ENCODE measurements at places on chromosomes 13 and 19.

GRCh38 chr19:30047432-30047831 is 105.4 kb downstream of the URI1 start:
- no peak for DNase-seq

DNA sequence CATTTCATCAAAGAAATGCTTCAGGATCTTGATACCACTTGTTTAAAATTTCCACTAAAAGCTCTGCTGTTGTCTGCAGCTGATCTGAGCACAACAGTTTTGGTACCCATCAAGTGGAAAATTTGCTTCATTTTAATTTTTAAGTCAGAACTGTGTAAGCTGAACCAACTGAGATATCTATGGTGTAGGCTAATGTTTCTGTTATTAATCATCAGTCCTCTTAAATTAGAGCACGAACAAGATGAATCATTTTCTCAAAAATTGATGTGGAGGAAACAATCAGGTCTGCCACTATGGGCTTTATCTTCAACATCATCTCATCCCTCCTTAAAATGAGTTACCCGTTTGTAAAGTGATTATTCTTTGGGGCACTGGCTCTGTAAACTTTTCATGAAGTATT is 221.5 kb upstream of the NBEA start:
- DNase-seq = no peak

GRCh38 chr19:43526884-43527859 is at the start of gene ETHE1:
ETHE1 (minus strand) TSS chr19:43527201; CDS start chr19:43527177, 24 bp downstream.
- peak; percentile 89 for DNase-seq

DNA sequence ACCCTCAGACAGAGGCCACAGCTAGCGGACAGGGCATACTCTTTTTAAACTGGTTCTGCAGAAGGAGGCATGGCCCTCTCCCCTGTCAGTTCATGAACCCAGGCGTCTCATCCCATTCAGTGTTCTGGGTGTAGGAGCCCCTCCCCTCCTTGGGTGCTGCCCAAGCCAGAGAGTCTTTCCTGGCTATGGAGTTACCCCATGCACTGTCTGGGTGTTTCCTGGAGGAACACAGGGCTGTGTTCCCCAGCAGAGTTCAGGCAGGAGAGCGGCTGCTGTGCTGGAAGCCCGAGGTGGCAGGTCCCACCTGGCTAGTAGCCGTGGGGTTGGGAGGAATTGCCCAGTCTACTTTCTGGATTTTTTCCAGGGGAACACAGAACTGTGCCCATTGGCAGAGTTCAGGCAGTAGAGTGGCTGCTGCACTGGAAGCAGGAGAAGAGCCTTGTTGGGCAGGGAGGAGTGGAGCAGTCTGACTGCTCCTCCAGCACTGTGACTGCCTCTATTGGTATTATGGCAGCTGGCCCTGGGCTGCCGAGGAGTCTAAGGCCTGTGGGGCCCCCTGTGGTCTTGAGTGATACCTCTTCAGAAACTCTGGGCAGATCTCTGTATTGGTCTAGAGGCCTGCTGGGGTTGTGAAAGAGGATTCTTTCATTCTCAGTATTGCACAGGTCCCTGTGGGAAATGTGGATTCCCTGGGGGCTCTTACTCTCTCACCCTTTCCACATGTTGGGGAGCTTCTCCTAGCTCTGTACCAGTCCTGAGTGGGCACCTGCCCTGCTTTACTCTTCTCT is 168.3 kb downstream of the PCDH20 start:
- DNase-seq = no peak

GRCh38 chr13:33109801-33110200 is 93.6 kb downstream of the KL start:
- no peak for DNase-seq

GRCh38 chr13:106286811-106287210 is 248.7 kb downstream of the EFNB2 start:
- DNase-seq = no peak

- DNase-seq = no peak
Observed at GRCh38 chr13:99074693-99075092, 96.8 kb upstream of the DOCK9 start.

GRCh38 chr19:31572976-31573298 is 223.7 kb upstream of the TSHZ3 start:
- DNase-seq = no peak

DNA sequence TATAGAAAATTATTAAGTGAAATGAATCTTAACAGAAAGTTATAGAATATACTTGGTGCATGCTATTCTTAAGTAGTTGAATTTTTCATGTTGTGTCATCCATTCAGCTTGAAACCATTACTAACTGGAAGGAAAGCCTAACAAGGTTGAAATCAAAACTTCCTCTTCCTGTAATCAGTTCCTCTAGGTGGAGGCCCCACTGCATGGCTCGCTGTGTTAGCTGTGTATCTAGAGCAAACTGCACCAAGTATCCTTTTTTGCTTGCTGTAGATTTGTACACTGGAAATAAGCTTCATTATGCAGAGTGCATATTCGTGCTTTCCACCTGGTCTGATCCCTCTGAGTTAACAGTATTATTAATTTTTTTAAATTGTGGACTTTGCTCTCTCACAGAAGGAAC is 1146.1 kb downstream of the EFNB2 start:
- no peak for DNase-seq

DNA sequence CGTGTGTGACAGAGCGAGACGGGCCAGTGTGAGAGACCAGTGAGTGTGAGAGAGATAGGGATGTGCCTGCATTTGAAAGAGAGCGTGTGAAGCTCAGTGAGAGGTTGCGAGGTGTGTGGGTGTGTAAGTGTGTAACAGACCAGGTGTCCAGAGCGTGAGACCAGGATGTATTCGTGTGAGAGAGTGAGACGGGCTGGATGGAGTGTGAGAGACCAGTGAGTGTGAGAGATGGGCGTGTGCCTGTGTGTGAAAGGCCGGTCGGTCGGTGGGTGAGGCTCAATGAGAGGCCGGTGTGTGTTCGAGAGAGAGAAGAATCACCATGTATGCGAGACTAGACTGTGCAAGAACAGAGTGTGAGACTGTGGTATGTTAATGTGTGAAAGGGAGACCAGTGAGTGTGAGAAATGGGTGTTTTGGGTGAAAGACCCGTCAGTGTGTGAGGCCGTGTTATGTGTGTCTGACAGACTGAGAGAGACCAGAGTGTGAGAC is 679 bp downstream of the ZNF471 start:
- DNase-seq = no peak

- peak; percentile 67 for DNase-seq
Observed at GRCh38 chr19:45591004-45591637, 6.5 kb upstream of the OPA3 start.

GRCh38 chr19:2164020-2164998 is 576 bp downstream of the DOT1L start:
- no peak for DNase-seq

GRCh38 chr19:4523306-4524110 is 5.2 kb upstream of the PLIN4 start:
- DNase-seq = peak; percentile 66

DNA sequence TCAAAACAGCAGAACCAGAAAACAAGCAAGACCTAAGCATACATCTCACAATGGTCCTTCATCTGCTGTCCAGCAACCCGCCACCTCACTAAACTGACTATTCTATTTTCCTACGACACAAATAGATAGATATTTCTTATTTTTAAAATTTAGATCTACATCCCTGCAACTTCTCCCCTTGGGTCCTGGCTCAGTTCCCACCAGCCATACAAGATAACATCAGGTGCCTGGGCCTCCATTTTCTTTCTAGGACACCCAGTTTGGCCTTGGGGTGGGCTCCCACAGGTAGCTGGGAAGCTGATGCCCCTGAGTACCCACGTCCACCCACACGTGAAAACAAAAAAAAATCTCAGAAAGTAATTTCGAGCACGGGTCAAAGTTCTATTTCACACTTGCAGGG is 47.6 kb downstream of the TGDS start:
- no peak for DNase-seq

DNA sequence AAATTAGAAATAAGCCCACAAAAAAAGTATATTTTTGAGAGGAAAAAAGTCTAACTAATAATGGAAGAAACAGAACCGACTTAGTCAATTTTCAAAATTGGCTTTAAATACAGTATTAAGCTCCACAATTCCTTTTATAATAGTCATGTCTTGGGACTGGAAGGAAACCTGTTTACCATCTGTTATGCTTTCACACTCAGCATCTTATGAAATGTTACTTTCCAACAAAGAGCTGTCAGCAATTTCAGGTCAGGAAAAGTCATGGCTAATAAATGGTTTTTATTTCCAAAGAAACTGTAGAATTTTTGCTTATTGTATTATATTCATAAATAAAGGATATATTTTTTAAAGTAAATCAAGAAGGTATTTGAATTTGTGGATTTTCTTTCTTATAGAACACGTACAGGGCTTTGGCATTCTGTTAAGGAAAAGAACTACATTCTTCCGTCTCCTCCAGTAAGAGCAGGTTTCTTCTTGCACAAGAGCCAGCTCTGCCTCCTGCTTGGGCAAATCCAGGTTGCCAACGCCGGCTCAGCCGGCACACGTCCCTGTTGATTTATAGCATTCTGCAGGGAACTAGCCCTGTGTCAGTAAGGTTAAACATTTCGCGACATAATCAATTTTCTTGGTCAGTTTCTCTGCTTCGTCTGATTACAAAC is 52.9 kb upstream of the GPR12 start:
- no peak for DNase-seq

GRCh38 chr19:58157045-58157728 is 6.6 kb upstream of the ZNF329 start:
- DNase-seq = no peak

DNA sequence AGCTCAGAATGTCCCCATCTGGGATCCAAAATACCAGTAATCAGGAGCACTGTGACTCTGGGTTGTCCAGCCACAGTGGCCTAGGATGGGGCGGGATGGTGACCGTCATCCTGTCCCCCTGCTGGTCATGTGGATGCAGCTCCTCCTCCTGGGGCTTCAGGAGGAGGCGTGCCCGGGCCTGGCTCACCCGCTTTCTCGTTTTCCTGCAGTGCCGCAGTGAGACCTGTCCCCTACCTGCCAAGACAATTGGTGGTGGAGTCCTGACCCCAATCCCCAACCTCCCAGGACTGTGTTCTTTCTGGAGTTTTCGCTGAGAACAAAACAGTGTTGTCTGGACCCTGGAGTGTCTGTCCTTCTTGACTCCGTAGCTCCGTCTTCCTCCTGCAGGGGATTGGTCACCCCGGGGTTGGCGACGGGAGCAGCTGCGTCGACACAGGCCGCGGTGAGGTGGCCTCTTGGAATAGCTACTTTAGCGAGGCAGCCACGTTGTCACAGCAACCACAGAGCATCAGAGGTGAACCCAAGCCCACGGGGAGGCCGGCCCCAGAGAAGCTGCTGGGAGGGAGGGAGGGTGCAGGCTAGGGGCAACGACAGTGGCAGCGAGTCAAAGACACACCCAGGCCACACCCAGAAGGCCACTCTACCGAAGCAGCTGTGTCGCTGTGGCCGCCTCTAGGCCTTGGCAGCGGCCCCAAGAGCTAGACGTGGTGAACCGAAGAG is 10.2 kb upstream of the EMC10 start:
- no peak for DNase-seq

- DNase-seq = peak; percentile 41
Observed at GRCh38 chr19:18507021-18507726, 14.7 kb downstream of the ELL start.

DNA sequence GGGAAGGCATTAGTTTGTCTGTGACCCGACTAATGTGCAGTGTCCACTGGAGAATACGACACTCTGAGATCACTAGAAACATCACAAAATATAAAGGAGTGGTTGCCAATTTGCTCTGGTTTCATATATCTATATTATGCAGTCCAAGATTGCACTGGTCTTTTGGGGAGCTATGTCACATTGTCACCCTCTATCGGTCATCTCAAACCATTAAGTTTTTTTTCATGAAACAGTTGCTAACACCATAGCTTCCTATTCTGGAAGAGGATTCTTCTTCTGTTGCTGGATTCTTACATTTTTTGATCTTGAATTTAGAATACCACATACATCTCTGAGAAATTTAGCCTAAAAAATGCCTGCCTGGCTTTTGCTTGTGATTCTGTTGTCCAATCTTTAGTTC is 168.6 kb downstream of the LACC1 start:
- no peak for DNase-seq

DNA sequence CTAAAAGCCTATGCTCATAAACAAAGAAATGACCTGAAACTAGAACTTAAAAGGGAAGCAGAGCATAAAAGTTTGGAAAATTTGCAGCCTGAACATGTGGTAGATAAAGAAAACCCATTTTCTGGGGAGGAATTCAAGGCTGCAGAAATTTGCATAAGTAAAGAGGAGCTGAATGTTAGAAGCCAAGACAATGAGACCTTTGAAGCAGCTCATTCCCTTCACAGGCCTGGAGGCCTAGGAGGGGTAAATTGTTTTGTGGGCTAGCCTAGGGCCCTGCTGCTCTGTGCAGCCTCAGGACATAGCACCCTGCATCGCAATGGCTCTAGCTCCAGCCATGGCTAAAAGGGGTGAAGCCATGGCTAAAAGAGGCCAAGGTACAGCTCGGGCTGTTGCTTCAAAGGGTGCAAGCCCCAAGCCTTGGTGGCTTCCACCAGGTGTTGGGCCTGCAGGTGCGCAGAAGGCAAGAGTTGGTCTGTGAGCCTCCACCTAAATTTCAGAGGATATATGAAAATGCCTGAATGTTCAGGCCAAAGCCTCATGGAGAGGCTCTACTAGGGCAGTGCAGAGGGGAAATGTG is 38.3 kb downstream of the ZIC2 start:
- DNase-seq = no peak

GRCh38 chr19:4087787-4088679 is 21.3 kb upstream of the ZBTB7A start:
- no peak for DNase-seq

- DNase-seq = no peak
Observed at GRCh38 chr13:102484329-102484728, 82.5 kb upstream of the FGF14 start.

DNA sequence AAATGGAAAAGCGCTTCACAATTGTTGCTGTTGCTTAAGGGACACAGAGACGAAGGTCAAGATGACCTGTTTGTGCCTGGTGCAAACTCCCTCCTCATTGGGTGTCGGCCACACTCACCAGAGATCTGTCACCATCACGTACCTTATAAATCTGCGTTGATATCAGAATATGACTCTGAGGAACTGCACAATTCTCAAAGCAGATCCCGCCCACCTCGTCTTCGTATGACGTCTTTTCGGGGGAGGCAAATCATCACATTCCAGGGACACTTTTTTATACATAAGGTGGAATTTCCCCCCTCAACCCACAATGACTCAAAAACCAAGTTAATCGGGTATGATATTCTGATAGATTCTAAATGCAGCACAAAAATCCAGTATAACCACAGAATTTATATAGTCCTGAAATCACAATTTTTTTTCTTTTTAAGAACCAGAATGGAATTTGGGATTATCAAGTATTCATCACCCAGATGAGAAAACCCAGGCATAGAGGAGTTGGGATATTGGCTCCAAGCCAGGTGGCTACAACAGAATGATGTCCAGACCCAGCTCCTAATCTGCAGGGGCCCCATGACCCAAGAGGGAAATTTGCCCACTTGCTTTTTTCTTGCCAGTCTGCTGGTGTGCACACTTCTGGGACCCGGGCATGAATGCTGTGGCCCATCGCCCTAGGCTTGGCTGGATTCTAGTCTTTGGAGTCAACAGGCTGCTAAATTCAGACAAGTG is 50.6 kb upstream of the MTIF3 start:
- DNase-seq = no peak

DNA sequence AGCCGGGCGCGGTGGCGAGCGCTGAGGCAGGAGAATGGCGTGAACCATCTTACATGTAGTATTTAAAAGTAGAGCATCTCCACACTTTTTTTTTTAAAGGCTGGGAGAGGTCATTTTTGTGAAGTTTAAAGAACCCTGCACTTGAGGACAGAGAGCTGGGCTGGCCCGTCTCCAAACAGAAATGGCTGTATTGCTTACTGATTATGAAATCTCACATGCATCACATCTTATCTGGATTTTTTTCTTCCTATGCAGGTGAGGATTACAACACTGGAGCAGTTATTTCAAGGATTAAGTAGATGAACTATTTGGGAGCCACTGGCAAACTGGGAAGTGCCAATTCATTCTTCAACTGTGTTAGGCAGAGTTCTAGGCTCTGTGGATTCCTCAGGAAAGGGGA is 59.5 kb downstream of the TEX26 start:
- DNase-seq = no peak
